ENCODE measurements at places on chromosomes 5 and 9. TPM values are rescaled to one million over a fixed set of nuclear protein-coding genes. Genes with fewer than 3 reads are reported as not detected.

The GALNT12 gene
- 2.5 TPM for total RNA-seq

The BAAT gene
- 0.23 TPM for total RNA-seq

The NTNG2 gene
- 15.5 TPM for total RNA-seq

The PCDHB7 gene
- total RNA-seq = 8.5 TPM

The PHF24 gene
- total RNA-seq = 45.2 TPM

The SHROOM1 gene
- total RNA-seq = 2.3 TPM

The CDH10 gene
- 48.2 TPM for total RNA-seq

The EGFL7 gene
- total RNA-seq = 20.3 TPM

The NTRK2 gene
- total RNA-seq = 272 TPM

The BTF3 gene
- 252 TPM for total RNA-seq

The AJM1 gene
- 2.8 TPM for total RNA-seq

The PGM5 gene
- total RNA-seq = 3.2 TPM

The CDX1 gene
- total RNA-seq = not detected

The CEL gene
- total RNA-seq = 0.46 TPM

The GARIN3 gene
- total RNA-seq = not detected

The DBH gene
- total RNA-seq = under 0.01 TPM

The SPRY4 gene
- total RNA-seq = 4.8 TPM

The RGP1 gene
- total RNA-seq = 19.1 TPM

The TGFBI gene
- total RNA-seq = 10.4 TPM
